ENCODE measurements at places on chromosomes 3 and 15.

DNA sequence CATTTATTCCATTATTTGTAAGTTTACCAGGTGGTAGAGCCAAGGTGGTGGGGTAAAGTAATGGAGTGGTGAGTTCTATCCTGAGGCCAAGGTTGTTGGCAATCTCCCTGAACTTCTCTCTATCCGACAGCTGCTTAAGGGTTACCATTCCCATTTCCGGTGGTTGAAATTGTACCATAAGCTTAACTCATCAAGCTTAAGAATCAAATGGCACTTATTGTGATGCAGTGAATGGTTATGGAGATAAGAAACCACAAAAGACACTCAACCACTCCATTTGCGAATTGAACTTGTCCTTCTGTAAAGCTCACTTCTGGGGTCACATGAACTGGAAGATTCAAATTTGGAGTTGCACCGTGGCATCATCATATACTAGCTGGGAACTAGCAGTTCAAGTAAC, 287.4 kb upstream of the SLCO3A1 start:
- DNase-seq = no peak

GRCh38 chr3:64903006-64903405, 215.2 kb upstream of the ADAMTS9 start:
- no peak for DNase-seq

DNA sequence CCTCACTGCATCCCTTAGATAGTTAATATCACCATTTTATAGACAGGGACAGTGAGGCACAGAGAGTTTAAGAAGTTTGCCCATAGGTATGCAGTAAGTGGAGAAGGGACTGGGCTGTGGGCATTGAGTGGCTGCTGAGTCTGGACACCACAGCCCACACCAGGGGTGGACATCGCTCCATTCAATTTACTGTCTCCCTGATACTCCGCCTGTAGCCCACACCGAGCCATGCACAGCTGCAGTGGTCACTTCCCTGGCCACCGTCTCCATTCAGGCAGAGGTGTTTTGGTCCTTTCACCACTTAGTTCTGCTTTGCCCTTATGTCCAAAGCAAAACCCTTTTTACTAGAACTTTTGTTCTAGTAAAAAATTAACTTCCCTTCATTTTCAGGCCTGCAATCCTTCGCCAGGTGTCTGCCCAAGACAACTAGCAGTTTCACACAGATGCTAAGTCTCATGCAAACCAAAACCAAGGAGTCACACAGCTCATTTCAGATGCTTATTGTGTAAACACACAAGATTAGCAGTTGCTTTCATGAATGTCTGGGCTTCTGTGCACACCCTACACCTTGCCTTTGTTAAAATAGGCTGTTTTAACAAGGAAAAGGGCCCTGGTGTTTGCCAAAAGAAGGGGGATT, 30.1 kb downstream of the ZNF35 start:
- DNase-seq = no peak

DNA sequence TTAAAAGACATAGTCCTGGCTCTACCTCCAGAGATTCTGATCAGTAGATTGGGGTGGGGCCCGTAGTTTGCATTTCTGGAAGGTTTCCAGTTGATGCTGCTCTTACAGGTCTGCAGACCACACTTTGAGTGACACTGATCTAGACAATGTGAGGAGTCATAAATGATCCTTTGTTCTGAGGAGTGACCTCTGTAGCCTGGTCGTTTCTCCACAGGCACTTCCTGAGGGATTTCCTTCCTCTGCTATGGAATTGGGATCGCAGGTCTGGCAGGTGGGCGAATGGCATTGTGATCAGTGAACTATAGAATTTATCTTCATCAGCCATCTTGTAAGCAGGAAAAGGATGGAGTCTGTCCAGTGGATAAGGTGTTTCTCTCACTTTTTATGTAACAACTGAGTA, 5.5 kb downstream of the GFM1 start:
- DNase-seq = no peak

GRCh38 chr3:71207632-71208031, 375.9 kb downstream of the FOXP1 start:
- DNase-seq = no peak

DNA sequence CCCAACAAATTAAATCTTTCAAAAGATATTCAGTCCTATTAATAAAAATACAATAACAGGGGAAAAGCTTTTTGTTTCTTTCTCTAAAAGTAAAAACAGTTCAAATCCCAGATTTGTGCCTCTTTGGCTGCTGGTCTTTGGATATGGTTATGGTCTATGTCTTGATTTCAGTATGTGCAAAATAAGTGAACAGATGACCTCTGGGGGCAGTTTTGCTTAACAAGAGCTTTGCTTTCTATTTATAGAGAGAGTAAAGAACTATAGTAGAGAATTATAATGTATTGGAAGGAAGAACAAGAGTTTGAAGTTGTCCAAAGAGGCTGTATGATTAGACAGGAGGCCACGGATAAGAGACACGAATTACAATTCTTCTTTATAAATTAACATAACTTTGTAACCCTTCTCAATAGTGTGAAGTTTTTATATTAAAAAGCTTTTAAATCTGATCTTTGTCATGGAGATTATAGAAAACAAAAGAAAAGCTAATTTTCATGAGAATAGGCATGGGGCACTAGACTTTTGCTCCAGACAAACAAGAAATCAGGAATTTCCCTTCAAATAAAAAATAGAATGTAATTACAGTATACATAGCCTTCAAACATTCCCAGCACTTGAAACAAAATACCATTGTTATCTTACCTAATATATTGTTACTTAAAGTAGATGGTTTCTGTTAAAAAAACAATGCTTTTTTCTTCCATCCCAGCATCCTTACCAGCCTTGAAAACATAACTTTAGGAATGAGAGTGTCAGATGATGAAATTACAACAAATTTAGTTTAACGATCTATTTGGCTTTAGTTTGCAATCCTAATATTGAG, 432.7 kb upstream of the ARHGEF26 start:
- no peak for DNase-seq

DNA sequence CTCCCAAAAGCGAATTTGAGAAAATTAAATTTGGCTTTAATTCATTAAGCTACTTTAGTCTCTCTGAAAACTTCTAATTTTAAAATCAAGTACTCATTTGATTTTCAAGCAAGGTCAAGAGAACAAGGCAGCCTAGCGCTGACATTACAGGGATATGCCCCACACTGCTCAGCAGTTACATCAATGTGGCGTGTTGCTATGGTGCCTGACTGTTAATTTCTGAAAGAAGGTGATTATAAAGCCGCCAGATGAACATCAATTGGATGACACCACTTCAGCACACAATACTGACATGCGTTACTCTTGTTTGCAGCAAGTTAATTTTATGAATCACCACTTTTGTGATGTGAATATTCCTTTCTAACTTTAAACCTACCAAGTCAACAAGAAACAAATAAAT, 284.4 kb downstream of the FOXP1 start:
- DNase-seq = peak; percentile 51

- no peak for DNase-seq
Measured at GRCh38 chr3:195007766-195008165, 263.2 kb downstream of the XXYLT1 start.

DNA sequence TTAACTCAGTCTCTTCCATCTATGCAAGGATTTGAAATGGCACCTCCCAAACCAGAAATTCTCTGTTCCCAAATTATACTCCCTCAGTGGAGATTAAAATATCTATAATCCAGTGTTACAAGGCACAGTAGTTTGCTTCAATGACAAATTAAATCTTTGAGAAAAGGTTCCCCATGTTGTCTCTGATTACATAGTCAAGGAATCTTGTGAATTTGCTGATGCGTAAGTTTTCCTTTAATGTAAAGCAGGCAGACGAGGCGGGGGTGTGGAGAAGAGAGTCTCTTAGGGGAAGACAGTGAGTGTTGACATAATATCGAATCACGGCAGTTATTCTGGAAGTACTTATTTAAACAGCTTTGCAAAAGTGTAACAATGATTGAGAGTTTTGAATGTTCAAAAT, 236.4 kb upstream of the RARB start:
- no peak for DNase-seq

GRCh38 chr3:102484363-102484762, 49.5 kb downstream of the ZPLD1 start:
- DNase-seq = no peak

DNA sequence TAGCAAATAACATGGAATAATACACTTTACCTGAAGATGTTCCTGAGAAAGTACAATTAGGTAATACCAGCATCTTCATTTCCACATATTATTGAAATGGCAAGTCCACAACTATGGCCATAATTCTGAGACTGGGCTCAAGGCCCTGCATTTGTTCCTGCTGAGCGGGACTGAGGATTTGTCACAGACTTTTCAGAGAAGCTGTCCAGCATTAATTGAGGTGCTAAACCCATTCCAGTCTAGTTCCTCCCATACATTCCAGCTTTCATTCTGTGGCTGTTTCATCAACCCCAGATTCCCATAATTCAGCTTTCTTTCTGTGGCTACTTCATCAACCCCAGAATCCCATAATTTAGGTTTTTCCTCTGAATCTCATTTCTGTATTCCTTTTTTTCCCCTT, 293.4 kb upstream of the GBE1 start:
- DNase-seq = no peak

DNA sequence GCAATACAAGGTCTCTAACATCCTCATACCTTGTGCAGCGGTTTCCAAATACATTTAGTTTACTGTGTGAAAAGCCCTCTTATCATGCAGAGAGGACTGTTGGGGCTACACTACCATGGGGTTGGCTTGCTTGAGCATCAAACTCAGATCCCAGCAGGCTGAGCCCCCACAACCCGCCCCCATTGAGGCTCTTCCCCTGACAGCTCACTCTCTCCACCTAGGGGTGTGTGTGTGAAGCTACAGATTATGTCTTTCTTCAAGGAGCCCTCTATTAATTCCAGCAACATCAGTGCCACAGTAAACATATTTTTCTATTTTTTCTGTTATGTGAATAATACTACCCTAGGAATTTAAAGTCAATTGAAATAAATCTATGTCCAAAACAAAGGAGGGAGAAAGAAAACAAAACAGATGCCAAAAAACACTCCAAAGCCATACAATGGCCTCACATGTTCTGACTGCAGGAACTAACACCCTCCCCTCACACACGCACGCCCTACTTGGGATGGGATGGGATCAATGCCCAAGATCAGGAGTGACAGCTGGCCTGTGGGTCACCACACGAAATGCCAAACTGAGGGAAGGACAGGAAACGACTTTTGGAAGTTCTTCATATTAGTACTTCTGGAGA, 14.7 kb downstream of the TM4SF4 start:
- no peak for DNase-seq

- DNase-seq = no peak
Measured at GRCh38 chr3:27939521-27939920, 217.4 kb upstream of the EOMES start.

DNA sequence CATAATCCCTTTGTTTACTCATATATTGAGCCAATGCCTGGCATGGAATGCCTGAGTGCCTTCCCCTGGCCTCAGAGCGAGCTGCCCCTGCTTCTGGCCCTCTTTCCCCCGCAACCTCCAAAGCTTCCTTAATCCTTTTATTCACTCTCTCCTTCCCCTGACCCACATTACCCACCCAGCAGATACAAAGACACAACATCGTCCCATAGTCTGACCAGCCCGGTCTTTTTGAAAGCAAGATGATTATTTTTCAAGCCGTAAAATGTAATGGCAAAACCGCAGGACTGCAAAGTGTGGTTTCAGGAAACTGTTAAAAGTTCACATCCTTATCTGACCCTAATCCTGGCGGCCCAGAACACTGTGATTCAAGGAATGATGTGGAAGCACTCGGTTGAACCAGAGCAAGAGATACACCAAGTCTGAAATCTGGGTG, 78.4 kb upstream of the LRTM1 start:
- DNase-seq = no peak

DNA sequence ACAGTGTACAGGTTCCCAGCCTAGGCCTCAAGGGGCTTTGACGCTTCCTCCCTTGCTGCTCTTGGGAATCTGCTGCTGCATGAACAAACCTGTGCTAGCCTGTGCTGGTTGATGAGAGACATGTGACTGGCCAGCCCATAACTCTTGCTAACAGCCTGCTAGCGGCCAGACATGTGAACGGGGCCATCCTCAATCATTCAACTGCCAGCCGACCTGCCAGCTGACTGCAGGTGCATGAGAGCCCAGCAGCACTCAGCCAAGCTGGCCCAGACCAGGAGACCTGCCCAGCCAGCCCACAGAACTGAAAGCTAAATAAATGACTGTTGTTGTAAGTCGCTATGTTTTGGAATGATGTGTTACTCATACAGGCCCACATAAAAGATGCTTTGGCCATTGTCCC, 82.4 kb upstream of the DLG1 start:
- no peak for DNase-seq

DNA sequence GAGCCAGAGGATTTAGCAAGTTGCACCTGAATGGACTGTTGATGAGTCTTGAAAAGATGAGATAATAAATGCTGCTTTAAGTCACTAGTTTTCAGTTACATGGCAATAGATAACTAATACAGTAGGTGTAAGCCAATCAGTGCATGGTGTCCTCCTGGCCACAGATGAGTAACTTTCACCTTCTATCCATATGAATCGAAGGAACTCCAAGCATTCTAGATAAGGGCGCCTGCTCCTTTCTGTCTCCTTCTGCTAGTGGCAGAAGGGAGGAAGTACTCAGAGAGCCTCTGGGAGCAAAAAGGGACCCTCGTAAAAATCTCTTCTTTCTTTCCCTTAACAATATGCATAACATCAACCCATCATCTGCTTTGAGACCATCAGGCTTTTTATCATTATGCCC, 37.3 kb downstream of the TM6SF1 start:
- no peak for DNase-seq

DNA sequence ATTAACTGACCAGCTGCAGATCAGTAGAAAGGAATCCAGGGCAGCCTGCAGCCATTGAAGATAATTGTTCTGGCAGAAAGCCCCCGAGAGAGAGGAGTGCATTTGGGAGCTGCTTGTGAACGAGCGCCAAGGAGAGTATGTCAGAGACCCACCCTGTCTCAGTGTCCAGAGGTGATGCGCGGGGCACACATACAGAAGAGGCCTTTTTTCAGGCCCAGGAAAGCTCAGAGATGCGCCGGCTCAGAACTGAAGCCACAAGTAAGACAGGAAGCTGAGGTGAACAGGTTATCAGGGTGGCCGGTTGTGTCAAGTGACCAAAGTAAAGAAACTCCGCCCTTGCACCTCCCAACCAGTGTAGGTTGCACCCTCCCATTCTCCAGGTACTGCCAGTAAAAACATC, 59.8 kb upstream of the HEG1 start:
- DNase-seq = no peak

- DNase-seq = no peak
Measured at GRCh38 chr15:74269362-74270035, 33.4 kb downstream of the CCDC33 start.

DNA sequence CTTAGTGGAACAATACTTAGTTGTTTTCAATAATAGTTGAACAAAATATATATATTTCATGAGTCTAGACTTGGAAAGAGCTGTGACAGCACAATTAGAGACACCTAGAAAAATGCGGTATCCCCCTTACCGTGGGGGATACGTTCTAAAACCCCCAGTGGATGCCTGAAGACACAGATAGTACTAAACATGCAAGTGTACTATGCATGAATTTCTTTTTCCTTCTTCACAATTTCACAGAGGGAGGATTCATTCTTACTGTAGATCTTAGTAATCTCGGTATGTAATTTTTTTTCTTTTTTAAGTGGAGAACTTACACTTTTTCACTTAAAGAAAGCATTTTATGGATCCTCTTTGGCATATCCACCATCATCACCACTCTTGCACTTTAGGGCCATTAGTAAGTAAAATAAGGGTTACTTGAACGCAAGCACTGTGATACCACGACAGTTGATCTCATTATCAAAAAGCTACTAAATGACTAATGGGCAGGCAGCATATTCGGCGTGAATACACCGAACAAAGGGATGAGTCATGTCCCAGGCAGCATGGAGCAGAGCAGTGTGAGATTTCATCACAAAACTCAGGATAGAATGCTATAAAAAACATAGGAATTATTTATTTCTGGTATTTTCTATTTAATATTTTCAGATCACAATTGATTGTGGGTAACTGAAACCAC, 72.3 kb upstream of the ZNF280D start:
- peak; percentile 24 for DNase-seq

- no peak for DNase-seq
Measured at GRCh38 chr3:44555723-44556122, 730 bp downstream of the ZKSCAN7 start.
